ENCODE measurements at places on chromosomes 5 and 9.

- no peak for DNase-seq
Observed at GRCh38 chr9:121048618-121049017, 1.5 kb downstream of the C5 start.

GRCh38 chr5:56025151-56025885 is 30.6 kb upstream of the IL6ST start:
- DNase-seq = no peak

- no peak for DNase-seq
Observed at GRCh38 chr9:127509261-127509954, 58.1 kb downstream of the LRSAM1 start.

DNA sequence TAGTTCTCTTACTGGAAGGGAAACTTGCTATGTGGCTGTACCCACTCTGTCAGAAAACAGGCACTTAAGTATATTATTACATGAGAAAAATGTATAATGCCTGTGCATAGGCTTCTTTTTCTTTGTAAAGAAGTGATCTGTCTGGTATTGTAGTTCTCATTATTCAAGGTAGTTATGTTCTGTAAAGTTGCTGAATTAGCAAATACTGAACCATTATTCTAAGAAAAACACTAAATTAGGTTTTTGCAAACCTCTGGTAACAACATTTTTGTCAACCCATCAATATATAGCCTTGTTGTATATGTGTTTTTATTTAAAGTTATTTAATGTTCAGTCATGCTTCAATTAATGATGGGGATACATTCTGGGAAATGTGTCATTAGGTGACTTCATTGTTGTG is 8.8 kb downstream of the RAD17 start:
- no peak for DNase-seq

GRCh38 chr5:73007051-73007450 is 51.2 kb downstream of the FCHO2 start:
- DNase-seq = no peak
